Foreskin keratinocyte (primary cell): ENCODE measurements at places on chromosomes 16 and 17. TPM values are rescaled to one million over a fixed set of nuclear protein-coding genes. Genes with fewer than 3 reads are reported as not detected.

Gene RPRML
- not detected in 2 replicates for total RNA-seq

Gene MYH2
- 0.03 TPM in 1 of 2 replicates, not detected in the other for total RNA-seq

DNA sequence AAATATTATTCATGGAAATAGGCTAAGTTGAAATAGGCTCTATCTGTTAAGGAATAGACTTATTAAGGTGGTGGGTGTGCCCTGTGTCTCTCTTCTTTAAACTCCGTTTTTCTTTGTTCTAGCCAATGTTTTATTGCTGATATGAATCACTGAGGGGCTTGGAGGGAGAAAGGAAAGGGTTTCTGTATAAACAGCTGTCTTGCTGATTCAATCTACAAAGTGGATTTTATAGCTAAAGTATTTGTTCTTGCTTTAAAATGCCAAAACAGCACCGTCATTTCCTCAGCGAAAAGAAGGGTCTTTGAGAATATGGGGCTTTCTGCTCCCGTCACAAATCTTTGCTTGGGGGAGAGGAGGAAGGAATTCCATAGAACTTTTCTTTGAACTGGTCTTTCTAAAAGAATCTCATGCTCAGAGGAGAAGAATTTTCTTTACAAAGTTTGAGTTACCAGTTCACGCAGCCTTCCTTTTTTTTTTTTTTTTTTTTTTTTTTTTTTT is 39.3 kb downstream of the MSI2 start:
- DNase-seq = no peak

Gene CD79B
- total RNA-seq = not detected in 2 replicates

- DNase-seq = no peak
Measured at GRCh38 chr17:6097005-6097279, 26.8 kb downstream of the WSCD1 start.

Gene ATP2A1
- total RNA-seq = 0.21 and 0.24 TPM in 2 replicates

DNA sequence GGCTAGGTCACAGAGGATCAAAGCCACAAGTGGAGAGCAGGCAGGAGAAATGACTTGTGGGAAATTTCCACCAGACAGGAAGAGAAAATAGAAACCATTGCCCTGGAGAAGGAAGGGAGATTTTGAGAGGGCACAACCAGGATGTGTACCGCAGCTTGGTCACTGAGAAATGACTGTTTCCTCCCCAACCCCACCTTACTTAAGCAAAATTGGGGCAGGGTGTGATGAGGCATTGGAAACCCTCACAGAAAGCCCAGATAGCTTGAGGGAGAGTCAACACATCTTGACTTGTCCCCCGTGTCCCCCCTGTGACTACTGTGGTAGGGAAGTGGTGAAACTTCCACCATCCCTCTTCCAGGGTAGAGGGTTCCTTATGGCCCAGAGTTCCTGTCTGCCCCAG is 113.5 kb upstream of the FAM20A start:
- DNase-seq = no peak

DNA sequence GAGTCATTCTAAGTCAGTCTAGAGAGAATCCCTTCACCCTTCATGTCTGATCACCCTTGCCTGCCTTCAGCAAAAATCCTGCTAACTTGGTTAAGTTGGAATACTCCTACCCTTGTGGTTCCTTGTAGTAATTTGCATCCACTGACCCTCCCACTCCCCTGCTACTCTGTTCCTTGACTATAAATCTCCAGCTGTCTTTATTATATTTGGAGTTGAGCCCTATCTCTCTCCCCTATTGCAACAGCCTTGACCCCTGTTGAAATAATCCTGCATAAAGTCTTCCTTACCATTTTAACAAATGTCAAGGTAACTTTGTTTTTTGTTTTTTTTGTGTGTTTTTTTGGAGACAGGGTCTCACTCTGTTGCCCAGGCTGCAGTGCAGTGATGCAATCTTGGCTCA is 590.1 kb downstream of the WWOX start:
- no peak for DNase-seq

DNA sequence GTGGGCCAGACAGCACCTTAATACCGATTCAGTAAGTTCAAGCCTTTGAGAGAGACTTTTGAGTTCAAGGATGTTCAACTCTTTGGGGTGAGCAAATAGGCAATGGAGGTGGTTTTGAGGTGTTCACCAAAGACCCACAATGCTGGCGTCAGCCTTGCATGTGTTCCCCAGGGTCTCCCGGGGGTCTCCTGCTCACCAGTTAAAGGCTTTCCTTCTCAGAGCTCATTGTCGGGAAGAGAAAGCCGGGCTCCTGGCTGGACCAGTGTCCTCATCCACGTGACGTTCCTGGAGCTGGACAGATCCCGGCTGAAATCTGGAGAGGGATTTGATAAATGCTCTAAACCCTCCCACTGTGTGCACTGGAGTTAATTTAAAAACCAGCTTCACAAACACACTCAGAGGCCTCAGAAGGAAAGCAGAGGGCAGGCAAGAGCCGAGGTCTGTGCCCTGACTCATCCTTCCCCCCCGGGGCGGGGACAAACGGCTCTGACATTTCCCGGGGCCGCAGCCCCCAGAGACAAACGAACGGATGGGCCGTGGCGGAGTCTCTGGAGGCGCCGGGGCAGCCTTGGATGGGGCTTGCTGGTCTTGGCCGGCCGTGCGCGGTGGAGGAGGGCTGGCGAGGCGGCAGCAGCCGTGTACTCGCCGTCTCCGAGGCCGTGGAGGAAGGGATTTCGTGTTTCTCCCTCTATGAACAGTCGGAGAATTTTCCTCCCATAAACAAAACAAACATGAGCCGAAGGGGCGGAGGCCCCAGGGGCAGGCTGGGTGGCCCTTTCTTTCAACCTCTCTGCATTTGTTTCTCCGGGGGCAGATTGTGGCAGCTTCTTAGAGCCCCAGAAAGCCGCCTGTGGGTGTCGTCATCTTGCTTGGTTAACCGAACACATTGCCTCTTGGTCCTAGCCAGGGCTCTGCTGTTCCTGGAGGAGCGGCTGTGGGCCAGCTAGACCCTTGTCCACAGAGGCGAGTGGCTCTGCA is 94.2 kb downstream of the NTN1 start:
- no peak for DNase-seq

GRCh38 chr17:4087911-4088693 is 54.7 kb downstream of the ZZEF1 start:
- peak; percentile 3 for DNase-seq

Gene CCL1
- total RNA-seq = not detected in 2 replicates

- DNase-seq = no peak
Measured at GRCh38 chr17:29746669-29747068, 124.0 kb upstream of the CORO6 start.

Gene DPEP3
- total RNA-seq = not detected in 2 replicates

GRCh38 chr17:27512031-27512430 is 55.8 kb downstream of the KSR1 start:
- DNase-seq = no peak

GRCh38 chr17:68207651-68208253 is 40.1 kb upstream of the AMZ2 start:
- no peak for DNase-seq

- no peak for DNase-seq
Measured at GRCh38 chr16:6019490-6019991, 921.9 kb upstream of the EEF2KMT start.

- peak; percentile 27 for DNase-seq
Measured at GRCh38 chr16:21159281-21159951, 942 bp downstream of the LDAF1 start.

GRCh38 chr16:6835941-6836340 is 496.7 kb upstream of the RBFOX1 start:
- DNase-seq = no peak

GRCh38 chr17:4144422-4144747 is 1.4 kb downstream of the CYB5D2 start:
- DNase-seq = no peak

DNA sequence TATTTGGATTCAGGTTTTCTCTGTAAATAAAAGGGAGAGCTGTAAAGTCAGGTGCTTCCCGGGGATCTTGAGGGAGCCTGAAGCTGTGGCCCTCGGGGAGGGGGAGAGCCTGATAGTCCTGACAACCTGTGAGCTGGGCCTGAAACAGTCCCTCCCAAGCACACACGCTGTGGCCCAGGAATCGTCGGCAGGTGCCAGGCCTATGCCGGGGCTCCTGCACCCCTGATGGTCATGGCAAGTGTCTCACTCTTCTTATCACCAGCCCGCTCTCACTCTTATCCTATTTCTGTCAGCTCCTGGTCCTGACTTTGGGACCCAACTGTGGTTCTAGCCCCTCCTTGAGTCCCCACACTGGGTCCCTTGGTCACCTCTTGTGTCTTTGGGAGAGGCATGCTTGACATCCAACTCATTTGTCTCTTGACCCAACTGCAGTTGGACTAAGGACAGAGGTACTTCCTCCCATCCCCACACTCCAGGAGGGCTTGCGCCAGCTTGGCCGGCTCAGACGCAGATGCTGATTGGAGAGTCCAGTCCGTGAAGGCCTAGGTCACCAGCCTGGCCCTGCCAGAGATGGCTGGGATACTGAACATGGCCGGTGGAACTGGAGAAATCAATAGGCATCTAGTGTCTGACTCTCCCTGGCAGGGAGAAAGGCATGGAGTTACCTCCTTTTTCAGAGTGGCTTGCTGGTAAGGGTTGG is 170.5 kb upstream of the WSCD1 start:
- DNase-seq = no peak

Gene PRR15L
- total RNA-seq = not detected in 2 replicates

- DNase-seq = no peak
Measured at GRCh38 chr16:26344976-26345375, 653.2 kb downstream of the HS3ST4 start.

DNA sequence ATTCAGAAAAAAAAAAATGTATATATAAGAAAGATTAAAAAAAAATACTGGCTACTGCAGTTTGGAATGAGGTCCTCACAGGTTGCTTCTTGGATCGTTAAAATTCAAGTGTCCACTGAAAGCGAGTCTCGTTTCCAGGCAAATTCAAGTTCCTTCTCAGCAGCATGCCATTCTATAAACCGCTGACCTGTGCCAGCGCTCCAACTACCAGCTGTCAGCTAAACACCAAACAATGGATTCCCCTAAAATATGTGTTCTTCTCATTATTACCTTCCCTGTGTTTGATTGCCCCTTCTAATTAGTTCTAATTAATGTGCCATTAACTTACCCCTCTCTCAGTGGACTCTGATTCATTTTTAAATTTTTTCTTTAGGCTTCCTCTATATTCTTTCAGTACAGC is 92.4 kb downstream of the DNAH9 start:
- no peak for DNase-seq

Gene AARSD1
- 35.1 and 37.7 TPM in 2 replicates for total RNA-seq

- DNase-seq = no peak
Measured at GRCh38 chr16:56387396-56387795, 37.9 kb downstream of the AMFR start.

Gene FAM20A
- not detected in 2 replicates for total RNA-seq

DNA sequence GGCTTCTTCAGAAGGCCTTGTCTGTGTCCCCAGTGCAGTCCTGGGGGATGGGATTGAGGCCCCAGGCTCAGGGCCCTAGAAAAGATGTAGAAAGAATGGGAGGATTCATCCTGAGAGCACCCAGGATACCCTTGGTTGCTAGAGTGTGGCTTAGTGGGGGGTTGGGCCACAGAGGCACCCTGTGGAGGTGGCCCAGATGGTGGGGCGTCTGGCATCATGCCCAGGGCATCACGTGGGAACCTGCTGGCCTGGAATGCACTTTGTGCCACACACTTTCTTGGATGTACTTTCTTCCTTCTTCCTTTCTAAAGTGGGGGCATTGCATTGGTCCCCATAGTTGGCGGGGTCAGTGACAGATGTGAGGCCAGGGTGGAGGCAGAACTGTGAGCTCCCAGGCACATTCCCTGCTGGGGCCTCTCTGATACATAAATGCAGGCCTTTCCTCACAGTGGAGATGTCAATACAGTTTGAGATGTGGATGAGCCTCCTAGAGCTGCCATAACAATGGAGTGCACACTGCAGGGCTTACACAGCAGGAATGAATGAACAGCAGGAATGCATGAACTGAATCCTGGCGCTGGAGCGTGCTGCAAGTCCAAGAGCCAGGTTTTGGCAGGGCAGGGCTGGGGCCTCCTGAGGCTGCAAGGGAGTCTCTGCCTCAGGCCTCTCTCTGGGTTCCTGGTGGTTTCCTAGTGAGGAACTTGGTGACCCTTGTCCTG is 43.3 kb downstream of the MGAT5B start:
- no peak for DNase-seq

GRCh38 chr16:48441106-48441505 is 55.9 kb upstream of the SIAH1 start:
- DNase-seq = no peak

GRCh38 chr17:82318772-82319606 is 1.6 kb upstream of the CD7 start:
- DNase-seq = no peak

GRCh38 chr16:54648575-54648974 is 282.1 kb upstream of the IRX5 start:
- no peak for DNase-seq

DNA sequence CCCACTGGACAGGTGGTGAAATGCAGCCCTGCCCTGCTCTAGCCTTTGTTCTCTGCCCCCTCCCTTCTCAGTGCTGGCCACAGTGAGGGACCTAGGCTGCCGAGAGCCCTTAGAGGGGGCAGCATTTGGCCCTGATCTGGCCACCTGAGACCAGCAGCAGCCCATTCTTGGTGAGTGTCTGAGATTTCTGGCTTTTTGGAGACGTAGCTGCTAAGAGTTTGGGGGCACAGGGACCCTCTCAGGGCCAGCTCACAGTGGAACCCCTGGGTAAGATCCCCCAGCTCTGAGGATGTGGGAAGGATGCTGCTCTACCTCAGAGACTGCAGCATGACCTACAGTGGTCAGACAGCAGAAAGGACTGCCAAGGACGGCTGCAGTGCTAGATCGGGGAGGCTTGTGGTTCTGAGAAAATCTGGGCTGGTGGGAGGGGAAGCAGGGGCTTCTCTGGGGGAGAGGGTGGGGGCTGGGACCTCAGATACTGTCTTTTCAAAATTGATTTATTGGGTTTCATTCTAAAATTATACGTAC is 13.3 kb downstream of the GRB7 start:
- no peak for DNase-seq

GRCh38 chr17:69466905-69467667 is 52.6 kb downstream of the MAP2K6 start:
- peak; percentile 35 for DNase-seq

DNA sequence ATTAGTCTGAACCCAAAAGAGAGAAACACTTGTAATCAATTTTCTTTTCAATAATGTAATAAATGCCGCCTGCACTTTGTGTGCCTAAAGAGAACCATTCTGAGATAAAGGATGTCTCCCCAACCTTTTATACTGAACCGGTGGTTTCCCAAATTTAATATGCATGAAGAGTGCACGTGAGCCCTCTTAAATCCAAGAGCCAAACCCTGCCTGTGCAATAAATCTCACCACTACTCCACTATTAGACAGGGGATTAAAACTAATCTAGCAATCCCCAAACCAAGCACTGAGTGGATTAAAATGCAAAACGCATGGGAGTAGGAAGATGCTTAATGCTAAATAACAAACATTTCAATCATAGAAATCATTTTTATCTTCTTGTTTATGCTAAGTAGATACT is 351.0 kb upstream of the PSMD7 start:
- DNase-seq = no peak

GRCh38 chr16:24745791-24746190 is 16.3 kb downstream of the TNRC6A start:
- no peak for DNase-seq
